ENCODE measurements at places on chromosomes 5 and 9.

DNA sequence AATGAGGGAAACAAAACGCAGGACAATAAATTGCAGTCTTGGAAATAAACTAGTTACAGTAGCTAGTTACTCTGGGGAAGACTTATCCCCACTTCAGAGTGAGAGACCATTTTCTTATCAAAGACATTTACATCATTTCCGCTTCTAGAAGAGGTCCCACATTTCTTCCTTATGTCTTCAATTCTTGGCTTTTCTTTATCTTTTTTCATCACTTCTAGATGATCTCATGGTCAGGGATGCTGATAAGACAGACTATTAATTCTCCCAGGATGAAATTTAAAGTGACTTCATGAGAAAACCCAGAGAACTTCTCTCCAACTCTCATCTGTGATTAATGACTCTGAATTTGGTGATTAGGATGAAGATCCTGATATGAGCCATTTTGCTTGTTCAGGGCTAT is 229.1 kb downstream of the MTRR start:
- no peak for DNase-seq

DNA sequence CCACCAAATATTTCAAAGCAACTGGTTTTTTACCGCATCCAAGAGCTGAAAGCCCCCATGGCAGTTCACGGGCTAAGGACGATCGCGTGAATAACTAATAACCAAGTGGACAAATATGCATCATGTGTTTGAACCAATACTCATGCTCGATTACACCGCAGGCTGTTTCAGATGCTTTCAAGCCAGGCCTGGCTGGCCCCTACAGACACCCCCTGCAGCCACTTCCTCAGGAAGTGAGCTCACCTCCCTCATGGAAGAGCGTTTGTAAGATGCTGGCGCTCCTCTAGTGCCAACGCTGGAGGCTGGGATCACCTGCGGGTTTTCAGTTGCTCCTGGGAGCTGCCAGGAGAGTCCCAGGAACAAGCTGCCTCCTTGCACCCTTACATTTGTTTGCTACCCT is 53.9 kb upstream of the PTCH1 start:
- no peak for DNase-seq

GRCh38 chr5:132011622-132012343 is at the start of gene ACSL6:
TSS of gene ACSL6 (minus strand) at chr5:132011658. CDS start at chr5:132011553, 105 bp downstream.
- DNase-seq: no peak

DNA sequence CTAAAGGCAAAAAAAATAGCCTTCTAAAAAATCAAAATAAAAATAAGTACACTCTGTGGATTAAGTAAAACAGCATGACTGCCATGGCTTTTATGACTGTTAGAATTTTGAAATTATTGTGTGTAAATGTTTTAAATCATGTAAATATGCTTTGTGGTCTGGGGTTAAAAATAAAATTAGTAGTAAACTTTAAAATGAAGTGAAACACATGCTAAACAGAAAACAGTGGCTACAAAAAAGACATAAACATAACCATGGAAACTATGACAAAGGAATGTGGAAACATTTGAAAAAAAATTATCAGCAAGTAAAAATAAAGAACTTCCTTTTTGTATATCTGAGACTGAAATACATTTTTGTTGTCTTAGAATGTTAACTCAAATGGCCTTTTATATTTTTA is 134.5 kb upstream of the SPEF2 start:
- no peak for DNase-seq

DNA sequence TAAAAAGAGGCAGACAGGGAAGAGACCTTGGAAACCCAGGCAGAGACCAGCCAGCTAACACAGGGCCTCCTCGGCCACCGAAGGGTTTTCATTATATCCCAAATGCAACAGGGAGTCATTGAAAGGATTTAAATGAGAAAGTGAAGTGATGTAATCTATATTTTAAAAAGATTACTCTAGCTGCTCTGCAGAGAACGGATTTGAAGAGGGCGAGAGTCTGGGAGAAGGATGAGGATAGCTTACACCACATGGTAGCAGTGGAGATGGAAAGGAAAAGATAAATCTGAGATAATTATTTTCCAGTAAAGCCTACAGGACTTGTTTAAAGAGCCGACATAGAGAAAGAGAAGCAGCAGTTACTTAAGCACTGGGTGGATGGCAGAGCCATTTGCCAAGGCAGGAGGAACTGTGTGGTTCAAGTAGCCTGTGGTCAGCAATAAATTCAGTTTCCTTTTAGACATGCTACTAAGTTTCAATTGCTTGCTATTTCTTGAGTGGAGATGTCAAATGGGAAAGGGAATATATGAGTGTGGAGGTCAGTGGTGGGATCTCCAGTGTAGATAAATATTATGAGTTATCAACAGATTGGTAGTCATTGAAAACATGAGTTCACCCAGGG is 9.3 kb downstream of the FBN2 start:
- DNase-seq: no peak

GRCh38 chr5:79666758-79667157 is 22.9 kb upstream of the CMYA5 start:
- DNase-seq: no peak

GRCh38 chr9:33202552-33203201 is 35.5 kb upstream of the B4GALT1 start:
- DNase-seq: peak; percentile 84

- DNase-seq: no peak
Observed at GRCh38 chr9:137487454-137488326, 28.6 kb upstream of the NSMF start.

GRCh38 chr5:181217803-181218062 is 5.3 kb upstream of the TRIM41 start:
- DNase-seq: no peak

GRCh38 chr9:14173713-14174112 is 140.2 kb downstream of the NFIB start:
- no peak for DNase-seq

DNA sequence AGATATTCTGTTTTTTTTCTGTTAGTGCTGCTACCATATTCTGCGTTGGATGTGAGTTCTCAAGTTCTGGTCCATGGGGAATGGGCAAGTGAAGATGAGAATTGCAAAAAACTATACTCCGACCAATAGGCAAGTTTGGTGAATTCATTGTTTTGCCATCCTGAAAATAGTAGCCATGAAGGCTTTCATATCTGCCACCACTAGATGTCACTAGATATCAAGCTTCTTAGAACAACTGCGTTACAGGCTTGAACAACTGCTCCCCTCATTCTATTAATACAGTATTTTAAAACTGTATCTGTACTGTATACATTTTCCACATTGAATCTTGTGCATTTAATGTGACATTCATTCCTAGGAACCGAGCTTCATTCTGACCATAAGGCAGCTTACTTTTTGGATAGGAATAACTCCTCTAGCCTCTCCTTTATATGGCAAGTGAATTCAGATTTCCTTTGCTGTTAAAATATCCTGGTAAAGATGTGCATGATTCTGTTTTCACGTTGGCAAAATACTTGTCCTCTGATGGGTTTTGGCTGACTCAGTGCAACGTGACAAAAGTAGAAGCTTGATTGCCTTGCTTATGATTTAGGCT is 163.6 kb downstream of the SREK1 start:
- peak; percentile 51 for DNase-seq

GRCh38 chr9:37958154-37958553 is 54.2 kb upstream of the SLC25A51 start:
- no peak for DNase-seq

- DNase-seq: no peak
Observed at GRCh38 chr5:110844251-110844650, 105.4 kb downstream of the SLC25A46 start.

- DNase-seq: no peak
Observed at GRCh38 chr9:5562806-5563416, 52.6 kb downstream of the PDCD1LG2 start.
